HL-60 (cell line): ENCODE measurements at places on chromosomes 2 and 18.
A peak's percentile ranks its signal among the peaks of the same experiment; 100 is the strongest.

- DNase-seq: no peak
Measured at GRCh38 chr18:52577795-52578194, 237.8 kb downstream of the DCC start.

- no peak for DNase-seq
Measured at GRCh38 chr2:188450732-188451483, 159.2 kb downstream of the GULP1 start.

- DNase-seq: no peak
Measured at GRCh38 chr2:126515471-126515870, 140.5 kb upstream of the GYPC start.

DNA sequence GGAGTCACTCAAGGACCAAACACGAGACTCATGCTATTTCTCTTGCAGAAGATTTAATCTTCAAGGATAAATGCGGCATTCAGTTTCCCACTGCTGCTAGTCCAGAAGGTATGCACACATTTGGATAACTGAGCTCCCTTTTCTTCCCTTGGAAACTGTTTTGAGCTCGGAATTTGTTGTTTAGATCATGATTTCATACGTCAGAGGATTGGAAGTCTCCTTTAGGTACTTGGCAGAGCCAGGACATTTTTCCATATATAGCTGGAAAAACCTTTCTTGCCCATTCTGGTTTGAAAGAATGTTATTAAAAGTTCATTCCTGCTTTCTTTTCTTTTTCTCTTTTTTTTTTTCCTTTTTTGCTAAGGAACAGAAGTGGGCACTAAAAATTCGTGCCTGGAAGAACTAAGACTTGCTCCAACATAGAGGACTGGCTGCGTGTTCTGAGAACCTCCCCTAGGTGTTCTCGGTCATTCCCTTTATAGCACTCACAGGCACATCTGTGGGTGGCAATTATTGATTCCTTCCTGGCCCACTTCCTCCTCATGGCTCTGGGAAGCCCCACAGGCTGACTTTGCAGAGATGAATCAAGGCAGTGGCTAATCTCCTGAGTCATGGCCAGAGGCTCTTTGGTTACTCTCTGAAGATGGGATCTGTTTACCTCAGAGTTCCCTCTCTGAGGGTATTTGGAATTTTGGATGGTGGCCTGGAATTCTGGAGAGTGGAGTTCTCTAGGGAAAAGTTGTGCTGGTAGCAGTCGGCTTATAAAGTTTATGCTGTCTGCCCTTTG is 104.8 kb downstream of the PLCL1 start:
- DNase-seq: no peak

DNA sequence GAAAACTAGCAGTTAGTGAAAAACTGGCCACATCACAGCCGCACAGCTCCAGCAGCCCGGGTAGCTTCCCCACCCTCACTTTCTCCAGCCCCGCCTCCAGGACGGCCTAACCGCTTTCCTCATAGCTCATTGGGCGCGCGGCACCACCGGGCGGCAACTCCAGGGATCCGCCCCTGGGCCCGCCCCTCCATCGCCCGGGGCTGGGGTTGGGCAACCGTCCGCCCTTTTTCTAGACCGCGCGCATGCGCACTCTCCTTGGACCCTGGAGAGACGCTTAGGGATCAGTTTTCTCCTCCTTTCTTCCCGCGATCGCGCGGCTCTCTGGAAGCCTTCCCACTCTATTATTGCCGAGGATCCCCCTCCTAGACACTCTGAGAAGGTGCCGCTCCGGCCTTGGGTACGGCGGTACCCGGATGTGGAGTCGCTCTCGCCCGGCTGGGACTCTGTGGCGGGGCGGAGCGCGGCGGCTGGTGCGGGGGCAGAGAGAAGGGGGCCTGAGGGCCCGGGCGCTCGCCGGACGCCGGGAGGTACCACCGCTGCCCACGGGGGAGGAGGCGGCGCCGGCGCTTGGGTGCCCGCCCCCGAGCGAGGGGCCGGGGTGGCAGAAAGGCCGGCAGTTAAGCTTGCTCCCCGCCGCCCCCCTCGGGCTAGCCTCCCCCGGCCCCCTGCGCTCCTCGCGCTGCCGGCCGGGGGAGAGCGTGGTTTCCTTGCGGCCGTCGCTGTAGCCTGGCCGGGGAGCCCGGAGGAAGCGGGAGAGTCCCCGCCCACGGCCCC is at the start of gene MIB1:
Gene MIB1 (plus strand): TSS at position 255 of the 774 bp plus-strand sequence. CDS start 792 bp downstream, outside the sequence.
- peak; percentile 94 for DNase-seq
